ENCODE measurements at places on chromosomes 1 and 21.
A peak's percentile ranks its signal among the peaks of the same experiment; 100 is the strongest.

DNA sequence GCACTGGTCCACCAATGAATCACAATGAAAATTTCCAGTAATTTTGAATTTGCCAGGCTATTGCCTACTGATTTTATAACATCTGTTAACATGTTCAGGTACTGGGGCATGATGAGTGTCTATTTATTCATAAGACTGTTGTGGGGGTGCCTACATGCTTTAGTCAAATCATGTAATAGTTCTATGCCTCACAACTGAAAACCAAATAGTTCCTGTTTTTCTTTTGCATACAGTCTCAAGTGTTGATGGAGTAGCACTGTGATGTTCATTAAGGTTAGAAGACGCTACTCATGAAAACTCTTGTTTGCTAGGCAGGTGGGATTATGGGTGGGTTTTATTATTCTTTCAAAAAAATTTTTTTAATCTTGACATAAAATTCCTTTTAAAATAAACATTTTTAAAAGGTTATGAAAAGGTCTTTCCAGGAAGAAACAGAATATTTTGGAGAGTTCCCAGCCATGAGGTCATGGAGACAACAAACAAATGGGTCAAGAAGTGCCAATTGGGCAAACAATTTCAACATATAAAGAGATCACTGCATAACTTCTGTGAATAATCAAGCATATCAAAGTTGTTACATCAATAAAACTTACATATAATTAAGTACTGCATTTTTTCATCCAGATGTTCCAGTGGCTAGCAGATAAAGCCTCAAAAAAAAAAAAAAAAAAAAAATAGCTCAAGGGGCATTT, 40.2 kb upstream of the NHLH2 start:
- DNase-seq = no peak

DNA sequence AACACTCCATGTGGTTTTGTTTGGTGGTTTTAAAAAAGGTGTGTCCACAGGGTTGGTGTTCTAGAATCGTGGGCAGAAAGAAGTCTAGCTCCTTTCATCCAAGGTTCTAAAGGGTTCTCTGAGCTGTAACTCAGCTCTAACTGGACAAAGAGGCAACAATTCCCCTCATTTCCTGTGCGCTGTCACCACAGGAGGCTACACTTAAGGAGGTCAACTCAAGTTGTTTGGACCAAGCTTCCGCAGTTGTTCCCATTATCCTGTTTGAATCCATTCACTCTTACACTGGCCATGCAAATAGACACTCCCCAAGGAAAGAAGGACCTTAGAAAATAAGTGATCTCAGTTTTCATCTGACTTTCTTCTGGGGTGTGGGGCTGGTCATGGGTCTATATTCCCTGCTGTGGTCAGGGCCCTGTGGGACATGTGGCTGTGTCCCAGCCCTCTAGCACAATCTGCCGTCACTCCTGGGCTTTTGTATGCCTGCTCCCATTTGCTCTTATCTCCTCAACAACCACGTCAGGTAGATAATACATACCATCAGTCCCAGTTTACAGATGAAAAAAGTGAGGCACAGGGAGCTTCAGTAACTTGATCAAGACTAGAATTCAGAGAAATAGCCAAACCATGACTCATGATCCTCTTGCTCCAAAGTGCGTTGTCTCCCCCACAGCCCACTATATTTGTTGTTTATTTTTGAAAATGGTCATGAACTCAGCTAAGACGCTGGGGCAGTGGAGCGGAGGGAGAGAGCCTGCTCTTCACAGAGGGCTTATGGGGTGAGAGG, 103.6 kb downstream of the RHOU start:
- no peak for DNase-seq

- no peak for DNase-seq
These were observed 2.2 kb upstream of the FOXD3 start for GRCh38 chr1:63320022-63320721.

DNA sequence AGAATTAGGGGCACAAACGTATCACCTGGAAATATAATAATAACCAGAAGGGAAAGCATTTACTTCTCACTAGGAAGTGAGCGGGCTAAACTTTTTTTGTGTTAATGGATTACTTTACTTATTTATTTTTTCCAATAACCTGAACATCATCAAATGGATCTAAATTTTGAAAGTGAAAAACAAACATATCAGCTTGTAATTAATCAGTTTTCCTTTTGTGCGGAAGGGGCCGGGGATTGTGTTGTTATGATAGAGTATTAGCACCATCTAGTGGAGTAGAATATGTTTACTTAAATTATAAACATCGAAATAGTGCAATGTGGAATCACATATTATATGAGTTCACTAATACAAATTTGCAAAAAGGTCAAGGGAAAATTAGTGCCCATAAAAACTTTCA, 9.0 kb downstream of the CFH start:
- peak; percentile 8 for DNase-seq

- DNase-seq = no peak
These were observed 52.7 kb upstream of the VAV3 start for GRCh38 chr1:108017698-108018097.

All from inflammatory macrophage (primary cell).